Sigmoid colon (tissue), 7 donors: ENCODE measurements at places on chromosomes 5 and 9. TPM values are rescaled to one million over a fixed set of nuclear protein-coding genes. Genes with fewer than 3 reads are reported as not detected.

DNA sequence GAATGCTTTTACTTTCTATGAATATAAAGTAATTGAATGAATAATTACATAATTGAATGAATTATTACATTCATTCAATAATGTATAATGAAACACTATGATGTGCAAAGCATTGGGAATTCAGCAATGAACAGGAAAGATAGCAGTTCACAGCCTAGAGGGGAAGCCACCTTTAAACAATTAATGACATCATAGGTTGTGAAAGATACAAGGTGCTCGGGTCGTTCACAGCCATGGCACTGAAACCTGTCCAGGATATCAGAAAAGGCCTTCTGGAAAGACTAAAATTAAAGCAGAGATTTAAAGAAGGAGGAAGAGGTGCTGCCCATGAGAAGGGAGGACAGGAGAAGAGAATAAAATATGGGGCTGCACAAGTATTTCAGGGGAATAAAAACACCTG lies 171.4 kb upstream of the KLF4 start:
- DNase-seq, result no peak

- DNase-seq, result no peak
Measured at GRCh38 chr5:2239201-2239910, 356.6 kb upstream of the IRX4 start.

- DNase-seq, result no peak
Measured at GRCh38 chr9:112502175-112502946, 15.7 kb downstream of the KIAA1958 start.

GRCh38 chr5:64693636-64694035 lies 3.3 kb downstream of the SHISAL2B start:
- DNase-seq, result no peak

The CDK9 gene
- 55.1 TPM for total RNA-seq

GRCh38 chr5:112869948-112870347 lies 8.9 kb downstream of the SRP19 start:
- DNase-seq, result no peak
